ENCODE measurements at places on chromosomes 1 and 21.
A peak's percentile ranks its signal among the peaks of the same experiment; 100 is the strongest.

DNA sequence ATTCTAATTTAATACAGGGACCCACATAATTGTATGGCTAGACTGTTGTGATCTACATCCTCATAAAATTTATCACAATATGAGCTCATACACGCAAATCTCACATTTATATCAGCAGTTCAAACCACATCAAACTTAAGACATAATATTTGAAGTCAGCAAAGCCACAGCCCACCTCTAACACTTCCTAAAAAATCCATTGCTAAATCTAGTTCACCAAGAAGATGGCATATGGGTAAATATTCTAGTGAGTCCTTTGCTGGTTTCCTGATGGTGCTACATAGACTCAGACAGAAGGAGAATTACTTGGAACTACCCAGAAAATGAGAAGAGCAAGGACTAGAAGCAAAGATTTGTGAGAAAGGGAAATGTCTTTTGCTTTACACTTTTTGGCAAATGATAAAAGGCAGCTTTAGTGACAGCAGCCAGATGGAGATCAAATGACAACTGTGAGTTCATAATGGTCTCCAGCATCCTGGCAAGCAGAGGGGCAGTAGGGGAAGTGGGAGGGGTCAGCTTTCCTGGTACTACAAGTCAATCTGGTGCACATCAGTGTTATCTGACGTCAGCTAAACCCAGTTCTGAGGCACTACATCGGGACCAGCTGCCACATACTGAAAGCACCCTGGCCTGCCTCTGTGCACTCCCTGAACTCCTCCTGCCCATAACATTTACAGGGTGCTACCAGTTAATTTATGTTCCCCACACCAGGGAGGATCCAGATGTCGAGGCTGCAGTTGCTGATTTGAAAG, 10.6 kb upstream of the GADD45A start:
- DNase-seq, result peak; percentile 24
- H3K4me1 ChIP-seq, result no peaks in the 10 kb centered on the region
- no peaks in the 10 kb centered on the region for H3K36me3 ChIP-seq
- no peaks in the 10 kb centered on the region for H3K27me3 ChIP-seq
- no peak overlapping the region for H3K4me3 ChIP-seq

DNA sequence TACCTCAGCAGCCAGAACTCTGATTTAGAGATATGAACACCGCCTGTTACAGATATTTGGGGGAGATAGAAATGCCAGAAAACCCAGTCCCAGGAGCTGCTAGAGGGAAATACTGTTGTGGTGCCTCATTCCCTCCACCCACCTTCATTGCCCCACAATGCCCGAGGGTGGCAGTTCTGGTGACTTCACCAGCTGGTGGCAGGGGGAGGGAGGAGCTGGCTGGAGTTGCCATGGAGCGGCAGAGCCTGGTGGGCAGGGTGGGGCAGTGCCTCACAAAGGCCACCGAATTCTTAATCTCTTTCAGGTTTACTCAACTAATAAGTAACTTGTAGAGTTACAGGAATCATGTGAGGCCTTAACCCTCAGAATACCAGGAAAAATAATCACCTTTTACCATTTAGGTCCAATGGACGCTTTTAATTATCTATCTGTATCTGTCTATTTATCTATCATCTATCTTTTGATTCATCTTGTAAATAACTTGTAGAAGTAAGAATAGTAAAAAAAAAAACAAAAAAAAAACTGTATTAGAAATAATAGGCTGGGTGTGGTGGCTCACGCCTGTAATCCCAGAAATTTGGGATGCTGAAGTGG, 11.7 kb upstream of the S100A11 start:
- DNase-seq, result peak; percentile 82
- no peaks in the 10 kb centered on the region for H3K36me3 ChIP-seq
- H3K27ac ChIP-seq, result peak overlapping the region; percentile 93
- H3K27me3 ChIP-seq, result peaks cover 7% of the 10 kb centered on the region

GRCh38 chr1:203025686-203026030, 633 bp upstream of the PPFIA4 start:
- H3K27me3 ChIP-seq, result peaks cover 13% of the 10 kb centered on the region
- peaks cover 8% of the 10 kb centered on the region for H3K4me1 ChIP-seq
- peak overlapping the region; percentile 58 for H3K4me3 ChIP-seq
- DNase-seq, result no peak

GRCh38 chr1:192474080-192474683, 101.4 kb upstream of the RGS1 start:
- no peak for DNase-seq
- H3K36me3 ChIP-seq, result no peaks in the 10 kb centered on the region
- no peaks in the 10 kb centered on the region for H3K4me1 ChIP-seq
- no peak overlapping the region for H3K4me3 ChIP-seq
- H3K27me3 ChIP-seq, result peaks cover 4% of the 10 kb centered on the region

DNA sequence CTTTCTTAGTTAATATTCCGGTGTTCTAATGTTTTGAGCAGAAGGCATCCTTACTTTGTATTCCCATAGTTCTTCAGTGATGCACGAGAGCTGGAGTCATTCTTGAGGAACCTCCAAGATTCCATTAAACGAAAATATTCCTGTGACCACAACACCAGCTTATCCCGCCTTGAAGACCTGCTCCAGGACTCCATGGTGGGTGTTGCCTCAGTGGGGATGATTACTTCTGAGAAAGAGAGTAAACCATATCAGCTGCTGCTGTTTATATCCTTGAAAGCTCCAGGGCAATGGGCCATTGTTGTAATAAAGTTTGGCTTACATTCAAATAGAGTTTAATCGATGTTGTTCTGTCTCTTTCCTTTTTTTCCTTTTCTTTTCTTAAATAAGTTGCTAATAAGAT, 93.1 kb downstream of the MACF1 start:
- H3K36me3 ChIP-seq, result peaks cover 87% of the 10 kb centered on the region
- DNase-seq, result no peak
- no peaks in the 10 kb centered on the region for H3K27me3 ChIP-seq
- H3K27ac ChIP-seq, result peak overlapping the region; percentile 15

- no peaks in the 10 kb centered on the region for H3K36me3 ChIP-seq
- no peak for DNase-seq
- no peak overlapping the region for H3K27ac ChIP-seq
- no peaks in the 10 kb centered on the region for H3K27me3 ChIP-seq
- no peak overlapping the region for H3K4me3 ChIP-seq
Observed at GRCh38 chr1:49765034-49765433, 258.7 kb downstream of the AGBL4 start.

DNA sequence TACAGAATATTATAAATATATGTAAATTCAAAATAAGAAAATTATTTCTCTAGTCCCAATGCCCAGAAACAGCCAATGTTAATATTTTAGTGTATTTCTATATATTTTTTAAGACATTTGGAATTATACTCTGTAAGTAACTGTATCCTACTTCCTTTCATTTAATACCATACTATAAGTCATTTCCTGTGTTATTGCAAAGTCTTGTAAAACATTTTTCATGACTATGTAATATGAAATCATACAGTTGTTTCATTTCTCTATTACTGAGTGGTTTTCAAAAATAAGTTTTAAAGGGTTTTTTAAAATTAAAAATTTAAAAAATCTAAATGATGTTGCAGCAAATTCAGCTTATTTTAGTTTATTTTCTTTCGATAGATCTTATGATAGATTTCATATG, 2.0 kb downstream of the RNASEL start:
- H3K27me3 ChIP-seq, result no peaks in the 10 kb centered on the region
- peaks cover 38% of the 10 kb centered on the region for H3K4me1 ChIP-seq
- H3K27ac ChIP-seq, result no peak overlapping the region
- peaks cover under 1% of the 10 kb centered on the region for H3K36me3 ChIP-seq
- no peak for DNase-seq

GRCh38 chr1:200128081-200128480, 100.6 kb downstream of the NR5A2 start:
- H3K27me3 ChIP-seq, result no peaks in the 10 kb centered on the region
- H3K4me1 ChIP-seq, result no peaks in the 10 kb centered on the region
- H3K27ac ChIP-seq, result no peak overlapping the region
- DNase-seq, result no peak
- no peak overlapping the region for H3K4me3 ChIP-seq

DNA sequence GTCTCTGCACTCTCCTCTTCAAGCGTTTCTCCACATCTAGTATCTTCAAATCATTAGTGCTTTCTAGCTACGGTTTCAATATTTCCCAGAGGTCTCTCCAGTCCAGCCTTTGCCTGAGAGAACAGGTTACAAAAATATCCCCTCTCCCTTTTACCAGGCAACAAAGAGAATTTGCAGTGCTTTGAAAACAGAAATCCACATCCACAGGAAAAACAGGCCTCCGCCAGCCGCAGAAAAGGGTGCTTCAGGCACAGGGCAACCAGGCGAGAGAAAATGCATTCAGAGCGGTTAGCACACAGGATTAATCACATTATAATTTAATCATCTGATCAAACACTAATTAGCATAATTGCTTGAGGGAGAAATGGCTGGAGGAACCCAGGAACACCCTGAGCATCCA, 13.8 kb downstream of the DSCAM start:
- no peak overlapping the region for H3K4me3 ChIP-seq
- H3K4me1 ChIP-seq, result no peaks in the 10 kb centered on the region
- no peak overlapping the region for H3K27ac ChIP-seq
- H3K36me3 ChIP-seq, result no peaks in the 10 kb centered on the region

DNA sequence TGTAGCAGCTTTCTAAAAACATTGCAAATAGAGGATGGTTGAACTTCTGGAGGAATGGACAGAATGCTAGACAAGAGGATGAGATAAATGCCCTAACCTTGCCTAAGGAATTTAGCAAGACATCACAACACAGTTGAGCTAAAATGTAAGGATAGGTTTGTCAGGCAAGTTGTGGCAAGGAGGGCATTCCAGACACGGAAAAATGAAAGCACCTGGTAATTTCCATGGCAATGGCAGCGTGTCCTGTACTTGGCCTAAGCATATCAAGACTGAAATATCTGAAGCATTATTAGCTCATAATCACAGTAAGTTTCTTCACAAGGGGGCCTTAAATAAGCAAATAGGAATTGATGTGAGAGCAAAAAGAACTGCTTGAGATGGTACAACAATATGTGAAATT, 105.1 kb upstream of the USP25 start:
- no peak overlapping the region for H3K27ac ChIP-seq
- no peaks in the 10 kb centered on the region for H3K36me3 ChIP-seq
- DNase-seq, result no peak
- H3K4me1 ChIP-seq, result no peaks in the 10 kb centered on the region

DNA sequence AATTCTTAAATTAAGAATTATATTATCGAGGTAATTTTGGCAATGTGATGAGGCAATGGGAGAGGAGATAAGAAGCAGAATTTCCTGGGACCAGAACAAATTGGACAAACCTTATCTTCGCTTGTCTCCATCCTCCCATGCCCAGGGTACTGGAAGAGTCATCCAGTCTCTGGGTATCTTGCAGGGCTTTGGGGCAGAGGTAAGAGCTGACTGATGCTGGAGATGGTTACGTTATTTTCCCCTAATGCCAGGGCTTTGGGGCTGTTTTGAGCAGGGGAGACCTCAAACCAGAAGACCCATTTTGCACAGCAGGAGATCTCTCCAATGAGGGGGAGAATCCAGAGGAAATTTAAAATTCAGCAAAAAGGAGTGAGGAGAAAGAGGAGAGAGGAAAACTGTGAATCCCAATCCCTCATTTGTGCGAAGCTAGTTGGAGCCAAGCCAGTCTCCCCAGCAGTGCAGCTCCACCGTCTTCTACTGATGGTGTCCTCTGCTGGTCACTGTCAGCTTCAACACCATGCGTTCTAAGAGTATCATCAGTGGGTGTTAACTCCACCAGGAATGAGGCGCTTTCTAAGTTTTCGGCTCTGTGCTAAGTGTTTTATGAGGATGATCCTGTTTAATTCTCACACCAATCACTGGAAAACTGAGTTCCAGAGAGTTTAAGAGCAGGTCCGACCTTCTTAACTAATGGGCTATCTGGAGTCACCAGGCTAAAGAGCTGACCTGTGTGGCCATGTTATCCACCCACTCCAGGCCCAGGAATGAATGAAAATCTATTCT, 86.8 kb upstream of the CD34 start:
- H3K27ac ChIP-seq, result no peak overlapping the region
- H3K36me3 ChIP-seq, result no peaks in the 10 kb centered on the region
- no peaks in the 10 kb centered on the region for H3K4me1 ChIP-seq
- H3K4me3 ChIP-seq, result no peak overlapping the region
- peak; percentile 81 for DNase-seq

GRCh38 chr1:1303736-1304135, 4.0 kb downstream of the ACAP3 start:
- no peak for DNase-seq
- H3K36me3 ChIP-seq, result no peaks in the 10 kb centered on the region
- H3K4me1 ChIP-seq, result peaks cover 38% of the 10 kb centered on the region

DNA sequence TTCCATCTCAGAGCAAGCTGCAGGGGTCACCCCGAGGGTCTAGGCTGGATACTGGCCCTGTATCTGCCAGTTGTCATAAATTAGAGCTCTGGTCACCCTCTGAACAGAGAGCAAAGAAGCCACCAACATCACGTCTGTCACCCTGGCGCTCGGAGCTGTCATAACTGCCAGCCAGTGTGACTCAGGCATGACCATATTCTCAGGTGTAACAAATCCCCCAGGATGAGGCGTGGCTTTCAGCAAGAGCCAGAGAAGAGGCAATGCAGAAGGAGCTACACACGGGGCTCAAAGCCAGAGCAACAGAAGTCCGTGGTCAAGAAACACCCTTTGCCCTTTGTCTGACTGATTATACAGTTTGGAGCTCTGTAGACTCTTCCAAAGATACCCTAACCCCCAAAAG, 40.0 kb downstream of the PRAMEF20 start:
- H3K27ac ChIP-seq, result no peak overlapping the region
- peaks cover 1% of the 10 kb centered on the region for H3K27me3 ChIP-seq
- DNase-seq, result no peak
- H3K36me3 ChIP-seq, result no peaks in the 10 kb centered on the region
- H3K4me3 ChIP-seq, result no peak overlapping the region

DNA sequence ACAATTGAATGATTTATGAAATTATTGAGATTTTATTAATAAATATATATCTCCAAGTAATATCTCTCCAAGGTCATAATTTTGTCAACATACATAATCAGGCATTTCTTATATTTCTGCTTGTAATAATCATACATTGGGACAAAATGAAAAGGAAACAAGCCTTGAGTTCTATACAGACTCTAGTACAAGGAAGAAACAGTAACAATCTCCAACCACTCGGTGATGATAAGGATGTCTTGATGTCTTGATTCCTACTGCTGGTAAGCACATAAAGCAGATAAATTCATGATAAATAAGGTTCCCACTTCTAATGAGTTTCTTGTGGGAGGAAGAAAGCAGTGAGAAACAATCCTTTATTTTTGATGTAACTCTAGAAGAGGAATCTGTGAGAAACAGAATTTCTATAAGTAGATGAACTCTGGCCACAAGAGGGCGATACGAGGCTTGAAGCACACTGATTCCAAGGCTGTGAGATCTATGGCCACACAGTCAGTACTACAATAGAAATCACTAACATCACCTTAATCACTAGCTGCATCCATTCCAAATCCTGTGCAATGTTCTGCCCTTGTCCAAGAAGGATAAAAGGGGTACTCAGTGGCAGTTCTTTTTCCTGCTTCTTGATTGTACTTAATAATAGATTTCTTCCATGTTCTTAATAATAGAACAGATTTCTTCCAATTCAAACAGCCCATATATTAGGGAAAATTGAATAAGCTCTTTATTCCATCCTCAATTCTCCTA, 41.4 kb upstream of the LRRC8B start:
- no peaks in the 10 kb centered on the region for H3K4me1 ChIP-seq
- H3K36me3 ChIP-seq, result no peaks in the 10 kb centered on the region

- peaks cover 5% of the 10 kb centered on the region for H3K27me3 ChIP-seq
- peak overlapping the region; percentile 84 for H3K4me3 ChIP-seq
- no peak for DNase-seq
- H3K4me1 ChIP-seq, result peaks cover 9% of the 10 kb centered on the region
- peak overlapping the region; percentile 91 for H3K27ac ChIP-seq
- no peaks in the 10 kb centered on the region for H3K36me3 ChIP-seq
Observed at GRCh38 chr1:154628121-154628405, 20.1 kb upstream of the ADAR start.

- no peak overlapping the region for H3K27ac ChIP-seq
- no peak for DNase-seq
- H3K36me3 ChIP-seq, result no peaks in the 10 kb centered on the region
- no peaks in the 10 kb centered on the region for H3K27me3 ChIP-seq
- H3K4me1 ChIP-seq, result no peaks in the 10 kb centered on the region
Observed at GRCh38 chr1:178702146-178702545, 22.9 kb upstream of the RALGPS2 start.
